NCI-H1436 (cell line): ENCODE measurements at places on chromosomes 6 and 20.
A peak's percentile ranks its signal among the peaks of the same experiment; 100 is the strongest.

GRCh38 chr6:160986851-160987250 is 4.7 kb upstream of the MAP3K4 start:
- DNase-seq: no peak

- DNase-seq: no peak
These were observed 253.5 kb downstream of the QKI start for GRCh38 chr6:163668061-163668426.

DNA sequence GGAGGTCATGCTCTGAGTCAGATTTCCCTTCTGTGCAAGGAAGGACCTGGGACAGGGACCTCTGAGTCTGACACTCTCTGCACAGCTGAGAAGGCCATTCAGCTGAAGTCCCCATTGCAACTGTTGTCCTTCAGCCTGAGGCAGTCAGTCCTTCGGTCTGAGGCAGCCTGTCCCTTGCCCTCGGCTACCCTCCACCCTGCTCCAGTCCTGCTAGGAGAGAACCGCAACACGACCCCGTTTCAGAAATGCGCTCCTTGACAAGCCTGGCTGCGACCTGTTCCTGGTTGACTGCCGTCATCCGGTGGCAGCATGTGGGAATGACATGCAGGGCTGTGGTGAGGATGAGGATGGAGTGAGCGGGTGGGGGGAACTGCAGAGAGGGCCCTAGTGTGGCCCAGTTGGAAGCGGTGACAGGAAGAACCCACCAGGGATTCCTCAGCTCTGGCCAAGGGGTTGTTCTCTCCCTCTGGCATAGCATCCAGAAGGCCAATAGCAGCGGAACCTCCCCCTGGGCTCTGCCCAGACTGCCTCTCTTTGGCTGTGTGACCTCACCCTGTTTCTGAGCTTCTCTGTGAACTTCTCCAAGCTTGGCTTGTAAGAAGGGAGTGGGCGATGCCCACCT is 40.3 kb upstream of the ANGPT4 start:
- peak; percentile 64 for DNase-seq

GRCh38 chr20:24494460-24494920 is 25.1 kb downstream of the SYNDIG1 start:
- DNase-seq: no peak

DNA sequence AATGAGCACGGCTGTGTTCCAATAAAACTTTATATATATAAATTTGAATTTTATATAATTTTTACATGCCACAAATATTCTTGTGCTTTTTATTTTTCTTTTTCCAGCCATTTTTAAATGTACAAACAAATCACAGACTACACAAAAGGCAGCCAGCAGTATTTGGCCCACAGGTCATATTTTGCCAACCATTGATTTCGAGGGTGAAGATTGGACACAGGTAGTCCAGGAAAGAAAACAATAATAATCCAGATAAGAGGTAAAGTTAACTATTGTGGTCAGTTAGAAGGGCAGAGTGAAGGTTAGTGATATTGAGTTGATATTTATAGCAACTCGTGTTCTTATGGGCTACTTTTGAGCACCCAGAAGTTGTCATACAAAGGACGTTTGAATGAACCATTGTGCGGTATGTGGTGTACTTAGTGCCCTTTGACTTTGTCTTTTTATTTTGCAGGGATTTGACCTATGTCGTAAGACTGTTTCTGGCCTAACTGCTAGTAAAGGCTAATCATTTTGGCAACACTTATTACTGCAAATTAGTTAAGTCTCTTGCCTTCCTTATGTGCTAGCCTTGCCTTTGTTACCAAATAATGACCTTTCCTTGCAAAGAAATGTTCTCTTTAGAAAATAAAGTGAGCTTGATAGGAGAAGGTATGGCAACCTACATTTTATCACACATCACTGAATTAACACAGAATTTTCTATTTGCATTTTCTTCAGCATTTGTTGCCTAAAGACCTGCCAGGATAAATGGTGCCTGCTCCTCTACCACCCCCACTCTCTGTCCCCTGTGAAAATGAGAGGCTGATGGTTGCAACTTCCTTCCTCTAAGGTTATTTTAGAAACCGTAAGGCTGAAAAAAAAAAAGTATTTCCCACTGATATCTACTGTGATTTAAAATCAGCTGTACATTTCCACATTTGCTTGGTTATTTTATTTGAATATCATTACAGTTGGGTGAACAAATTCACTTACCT is 493.9 kb upstream of the SOX4 start:
- no peak for DNase-seq
